ENCODE measurements at places on chromosomes 4 and X.
A peak's percentile ranks its signal among the peaks of the same experiment; 100 is the strongest.

- no peaks in the 10 kb centered on the region for H3K27me3 ChIP-seq
- H3K4me3 ChIP-seq = no peak overlapping the region
- no peaks in the 10 kb centered on the region for H3K4me1 ChIP-seq
- H3K36me3 ChIP-seq = no peaks in the 10 kb centered on the region
- DNase-seq = no peak
Measured at GRCh38 chr4:74742185-74742584, 52.1 kb downstream of the BTC start.

- no peak for DNase-seq
- H3K36me3 ChIP-seq = no peaks in the 10 kb centered on the region
- H3K27ac ChIP-seq = no peak overlapping the region
- H3K4me1 ChIP-seq = no peaks in the 10 kb centered on the region
- H3K4me3 ChIP-seq = no peak overlapping the region
- H3K27me3 ChIP-seq = no peaks in the 10 kb centered on the region
Measured at GRCh38 chr4:95552942-95553550, 4.3 kb upstream of the UNC5C start.

DNA sequence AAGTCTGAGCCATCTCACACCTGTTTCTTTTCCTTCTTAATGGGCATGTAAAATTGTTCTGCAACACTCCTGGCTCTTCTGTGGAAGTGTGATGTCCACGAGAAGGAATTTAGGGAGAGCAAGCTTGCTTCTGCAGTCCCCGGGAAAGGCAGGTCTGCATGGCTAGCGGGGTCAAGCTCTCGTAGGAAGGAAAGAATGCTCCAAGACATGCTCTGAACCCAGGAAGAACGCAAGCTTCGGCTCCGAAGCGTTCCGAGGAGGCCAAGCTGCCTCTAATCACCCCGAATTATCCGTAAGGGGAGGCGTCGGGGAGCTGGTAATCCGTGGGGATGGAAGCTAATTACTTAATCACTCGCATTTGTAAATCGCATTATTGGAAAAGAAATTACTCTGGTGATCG lies 177.7 kb downstream of the CRLF2 start:
- no peaks in the 10 kb centered on the region for H3K36me3 ChIP-seq
- no peaks in the 10 kb centered on the region for H3K27me3 ChIP-seq
- no peaks in the 10 kb centered on the region for H3K4me1 ChIP-seq
- H3K4me3 ChIP-seq = no peak overlapping the region

- no peaks in the 10 kb centered on the region for H3K4me1 ChIP-seq
- H3K4me3 ChIP-seq = no peak overlapping the region
- no peak overlapping the region for H3K27ac ChIP-seq
- no peaks in the 10 kb centered on the region for H3K36me3 ChIP-seq
Measured at GRCh38 chrX:55151199-55151598, 62.4 kb downstream of the PAGE2 start.

DNA sequence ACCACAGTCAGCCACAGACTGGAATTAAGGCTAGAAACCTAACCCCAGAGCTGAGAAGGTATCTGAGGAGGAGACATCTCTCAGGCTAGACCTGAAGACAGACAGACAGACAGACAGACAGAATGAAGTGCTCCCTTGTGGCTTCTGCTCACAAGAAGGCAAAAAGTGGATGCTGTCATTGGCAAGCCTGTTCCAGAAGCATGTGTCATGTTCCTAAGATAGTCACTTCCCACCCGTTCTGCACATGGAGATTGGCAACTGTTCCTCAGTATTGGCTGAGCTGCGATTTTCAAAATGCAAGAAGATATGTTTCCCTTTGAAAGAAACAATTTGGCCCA lies 166.4 kb downstream of the NSUN7 start:
- DNase-seq = no peak
- H3K27ac ChIP-seq = no peak overlapping the region
- peaks cover 9% of the 10 kb centered on the region for H3K36me3 ChIP-seq
- H3K4me1 ChIP-seq = no peaks in the 10 kb centered on the region

- H3K27me3 ChIP-seq = no peaks in the 10 kb centered on the region
- H3K4me3 ChIP-seq = no peak overlapping the region
- no peaks in the 10 kb centered on the region for H3K36me3 ChIP-seq
Measured at GRCh38 chr4:18067031-18067430, 45.5 kb upstream of the LCORL start.

GRCh38 chr4:186701273-186701672 lies 22.4 kb downstream of the FAT1 start:
- no peak overlapping the region for H3K4me3 ChIP-seq
- DNase-seq = no peak
- peak overlapping the region; percentile 58 for H3K27ac ChIP-seq

DNA sequence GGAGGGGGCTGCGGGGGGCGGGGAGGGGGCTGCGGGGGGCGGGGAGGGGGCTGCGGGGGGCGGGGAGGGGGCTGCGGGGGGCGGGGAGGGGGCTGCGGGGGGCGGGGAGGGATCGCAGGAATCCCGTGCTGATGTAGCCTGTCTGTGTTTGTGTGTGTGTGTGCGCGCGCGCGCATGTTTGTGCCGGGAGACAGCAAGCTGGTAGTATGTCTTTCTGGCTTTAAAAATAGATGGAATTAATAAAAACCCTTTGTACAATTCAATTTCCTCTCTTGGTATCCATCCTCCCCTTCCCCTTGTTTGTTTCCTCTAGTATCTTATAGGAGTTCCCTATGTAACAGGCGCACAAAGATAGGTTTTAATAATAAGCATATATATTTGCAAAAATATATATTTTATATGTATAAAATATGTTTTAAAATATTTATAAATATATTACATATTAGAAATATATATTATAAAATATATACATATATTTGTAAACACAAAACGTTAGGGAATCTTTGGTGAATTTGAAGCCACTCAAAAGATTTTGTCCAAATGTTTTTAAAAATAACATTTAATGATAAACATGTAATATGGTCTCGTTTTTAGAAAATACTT lies 782 bp downstream of the ARHGAP24 start:
- H3K27me3 ChIP-seq = no peaks in the 10 kb centered on the region
- DNase-seq = peak; percentile 52
- H3K36me3 ChIP-seq = no peaks in the 10 kb centered on the region
- H3K4me3 ChIP-seq = peak overlapping the region; percentile 74
- H3K27ac ChIP-seq = peak overlapping the region; percentile 97

DNA sequence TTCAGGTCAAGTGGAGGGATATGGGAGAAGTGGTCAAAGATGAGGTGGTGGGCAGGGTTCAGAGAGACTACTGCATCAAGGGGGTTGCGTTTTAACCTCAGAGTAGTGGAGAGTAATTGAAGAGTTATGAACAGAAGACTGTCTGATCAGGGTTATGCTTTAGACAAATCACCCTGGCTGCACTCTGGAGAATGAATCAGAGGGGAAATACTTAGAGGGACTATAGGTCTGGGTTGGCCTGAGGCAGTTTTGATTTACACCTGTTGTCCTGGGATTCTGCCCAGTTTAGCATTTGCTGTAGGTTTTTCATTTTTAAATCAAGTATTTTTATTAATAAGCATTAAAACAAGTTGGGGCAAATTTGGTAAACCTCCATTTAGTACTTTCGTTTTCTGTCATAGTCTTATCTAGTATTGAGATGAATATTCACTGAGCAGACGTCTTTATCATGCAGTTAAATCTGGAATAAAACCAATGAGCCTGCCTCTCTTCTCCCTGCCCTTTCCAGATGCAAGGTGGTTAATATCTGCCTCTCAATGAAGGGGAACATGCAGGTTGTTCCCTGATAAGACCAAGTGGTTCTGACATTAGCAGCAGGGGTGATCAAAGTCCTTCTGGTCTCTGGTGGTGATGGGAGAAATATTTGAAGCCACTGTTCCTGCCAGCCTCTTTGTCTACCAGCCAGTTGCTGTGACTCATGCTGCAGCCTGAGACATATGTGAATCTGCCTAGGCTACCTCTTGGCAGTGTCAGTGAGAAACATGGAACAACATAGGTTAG lies 116.0 kb upstream of the RPS6KA3 start:
- no peaks in the 10 kb centered on the region for H3K27me3 ChIP-seq
- no peak overlapping the region for H3K27ac ChIP-seq
- H3K36me3 ChIP-seq = no peaks in the 10 kb centered on the region
- H3K4me1 ChIP-seq = no peaks in the 10 kb centered on the region
- DNase-seq = no peak

DNA sequence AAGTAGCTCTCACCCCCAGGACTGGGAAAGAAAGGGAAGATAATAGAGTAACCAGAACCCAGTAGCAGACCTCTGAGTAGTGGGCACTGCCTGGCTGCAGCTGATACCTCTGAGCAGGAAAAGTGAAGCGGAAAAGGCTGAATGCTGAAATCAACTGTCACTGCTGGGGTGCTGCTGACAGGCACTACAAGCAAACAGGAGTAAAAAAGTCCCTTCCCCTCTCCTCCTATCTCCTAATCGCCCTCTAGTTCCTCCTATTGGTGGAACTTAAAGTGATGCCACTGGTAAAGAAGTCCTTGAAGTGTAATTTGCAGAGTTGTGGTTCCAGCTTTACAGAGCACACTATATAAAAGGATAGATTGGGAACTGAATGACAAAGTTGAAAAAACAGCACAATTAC lies 32.8 kb upstream of the GLRB start:
- H3K4me1 ChIP-seq = no peaks in the 10 kb centered on the region
- no peak overlapping the region for H3K4me3 ChIP-seq
- no peaks in the 10 kb centered on the region for H3K27me3 ChIP-seq
- no peak overlapping the region for H3K27ac ChIP-seq

DNA sequence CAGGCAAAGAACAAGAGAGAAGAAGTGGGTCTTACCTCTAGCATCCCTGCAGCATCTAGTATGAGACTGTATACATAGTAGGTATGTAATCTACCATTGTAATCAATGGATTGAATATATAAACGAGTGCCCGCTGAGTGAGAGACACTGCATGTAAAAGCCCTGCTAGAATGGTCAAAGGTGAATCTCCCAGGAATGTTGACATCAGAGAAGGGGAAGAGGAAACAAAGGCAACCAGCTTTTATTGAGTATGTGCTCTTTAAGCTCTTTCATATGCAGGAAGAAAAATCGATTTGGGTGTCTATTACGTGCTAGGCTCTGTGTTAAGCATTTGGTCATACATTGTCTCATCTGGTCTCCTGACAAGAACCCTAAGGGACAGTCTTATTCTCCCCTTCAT lies 91.9 kb upstream of the KLHL13 start:
- H3K27ac ChIP-seq = no peak overlapping the region
- no peak for DNase-seq
- no peak overlapping the region for H3K4me3 ChIP-seq
- peaks cover 2% of the 10 kb centered on the region for H3K4me1 ChIP-seq
- no peaks in the 10 kb centered on the region for H3K36me3 ChIP-seq

DNA sequence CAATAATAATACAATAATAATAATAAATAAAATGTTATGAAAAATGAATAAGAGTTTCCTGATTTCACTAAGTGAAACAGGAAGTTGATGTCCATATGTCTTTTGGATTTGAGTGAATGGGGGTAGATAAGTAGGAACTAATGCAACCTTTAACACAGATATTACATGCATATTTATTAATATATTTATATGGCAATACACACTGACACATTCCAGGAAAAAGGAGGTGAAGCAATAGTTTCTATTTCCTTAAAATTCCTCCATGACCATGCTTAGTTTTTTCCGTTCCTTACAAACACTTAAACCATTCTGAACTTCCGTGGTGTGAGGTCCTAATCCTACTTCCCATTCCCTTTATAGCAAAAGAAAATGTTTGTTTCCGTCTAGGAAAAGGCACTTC lies 48.3 kb downstream of the ATXN3L start:
- peaks cover 3% of the 10 kb centered on the region for H3K4me1 ChIP-seq
- H3K4me3 ChIP-seq = no peak overlapping the region
- H3K27me3 ChIP-seq = no peaks in the 10 kb centered on the region

DNA sequence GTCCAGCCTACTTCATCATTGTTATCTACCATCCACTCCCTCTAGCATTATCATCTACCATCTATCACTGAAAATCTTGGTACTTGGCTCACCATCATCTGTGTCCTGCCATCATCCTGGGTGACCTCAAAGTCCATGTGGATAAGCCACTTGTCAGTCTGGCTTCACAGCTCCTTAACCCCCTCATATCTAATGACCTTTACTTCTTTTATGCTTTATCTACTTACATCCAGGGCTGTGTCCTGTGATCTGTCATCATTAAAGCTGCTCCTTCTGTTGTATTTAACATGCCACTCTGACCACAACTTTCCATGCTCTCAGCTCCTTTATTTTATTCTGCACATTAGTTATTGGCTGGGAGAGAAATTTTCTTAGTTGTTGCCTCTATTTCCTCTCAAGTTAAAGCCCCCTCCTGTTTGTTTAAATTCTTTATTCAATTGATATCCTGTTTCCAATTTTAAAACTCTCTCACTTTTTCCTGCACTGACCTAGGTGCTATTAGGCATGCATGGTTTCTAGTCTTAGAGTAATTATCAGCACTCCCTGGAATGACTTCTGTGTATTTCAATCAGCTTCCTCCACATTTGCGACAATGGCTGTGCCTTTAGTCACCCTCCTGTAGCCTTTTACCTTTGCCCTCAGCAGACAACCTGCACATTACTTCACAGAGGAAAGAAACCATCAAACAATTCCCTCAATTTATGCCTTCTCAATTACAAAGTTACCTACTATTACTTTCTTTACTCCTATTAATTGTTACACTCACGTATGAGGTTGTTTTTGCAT lies 8.1 kb upstream of the FABP2 start:
- H3K27me3 ChIP-seq = no peaks in the 10 kb centered on the region
- no peak for DNase-seq
- no peak overlapping the region for H3K27ac ChIP-seq
- no peaks in the 10 kb centered on the region for H3K4me1 ChIP-seq
- no peak overlapping the region for H3K4me3 ChIP-seq
- H3K36me3 ChIP-seq = no peaks in the 10 kb centered on the region

- H3K27ac ChIP-seq = no peak overlapping the region
- no peak for DNase-seq
- H3K4me1 ChIP-seq = no peaks in the 10 kb centered on the region
- H3K27me3 ChIP-seq = peaks cover 3% of the 10 kb centered on the region
- no peaks in the 10 kb centered on the region for H3K36me3 ChIP-seq
- no peak overlapping the region for H3K4me3 ChIP-seq
Measured at GRCh38 chr4:153649572-153649991, 34.5 kb upstream of the TLR2 start.

DNA sequence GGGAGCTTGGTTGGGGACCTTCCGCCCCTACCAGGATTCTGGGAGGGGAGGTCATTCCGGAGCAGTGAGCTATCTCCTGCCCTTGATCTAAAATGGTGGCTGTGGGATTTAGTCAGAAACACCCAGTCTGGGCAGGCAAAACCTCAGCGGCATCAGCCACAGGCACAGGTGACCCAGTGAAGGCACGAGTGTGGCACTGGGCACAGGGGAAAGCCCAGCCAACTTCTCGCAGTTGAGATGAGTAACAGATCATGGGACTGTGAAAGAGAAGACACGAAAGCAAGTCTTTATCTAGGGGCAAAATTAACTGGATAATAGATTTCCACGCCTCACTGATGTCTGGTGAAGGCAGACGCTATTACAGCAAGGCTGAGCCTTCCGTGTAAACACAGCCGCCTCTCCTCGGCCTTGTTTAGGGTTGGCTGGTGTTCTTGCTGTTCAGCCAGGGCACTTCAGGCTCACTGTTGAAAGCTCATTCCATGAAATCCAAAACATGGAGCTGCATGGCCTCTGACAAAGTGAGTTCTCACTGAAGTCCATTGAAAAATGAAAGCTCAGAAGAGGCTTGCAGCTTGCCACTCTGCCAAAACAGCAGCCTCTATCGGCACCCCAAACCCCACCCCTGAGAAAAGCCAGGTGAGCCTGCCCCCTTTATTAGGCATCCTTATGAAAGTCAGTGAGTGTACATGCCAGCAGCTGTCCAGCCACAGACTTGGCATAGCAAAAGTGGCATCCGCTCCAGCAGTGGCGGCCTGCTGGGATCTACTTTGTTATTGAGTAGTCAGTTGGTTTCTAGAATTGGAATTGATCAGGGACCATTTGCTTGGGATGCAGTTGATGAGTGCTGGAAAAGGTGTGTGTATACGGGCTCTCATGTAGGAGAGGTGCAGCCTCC lies 102.3 kb upstream of the MTM1 start:
- no peak for DNase-seq
- no peaks in the 10 kb centered on the region for H3K4me1 ChIP-seq
- H3K27ac ChIP-seq = no peak overlapping the region
- H3K4me3 ChIP-seq = no peak overlapping the region

Data from trophoblast cell (in vitro differentiated cells and primary cell).